Osteocyte (in vitro differentiated cells): ENCODE measurements at places on chromosomes 11 and 22. TPM values are rescaled to one million over a fixed set of nuclear protein-coding genes. Genes with fewer than 3 reads are reported as not detected.

The KRTAP5-9 gene
- total RNA-seq, result not detected in 2 replicates

The CYB5R2 gene
- total RNA-seq, result 5.7 and 7.9 TPM in 2 replicates

DNA sequence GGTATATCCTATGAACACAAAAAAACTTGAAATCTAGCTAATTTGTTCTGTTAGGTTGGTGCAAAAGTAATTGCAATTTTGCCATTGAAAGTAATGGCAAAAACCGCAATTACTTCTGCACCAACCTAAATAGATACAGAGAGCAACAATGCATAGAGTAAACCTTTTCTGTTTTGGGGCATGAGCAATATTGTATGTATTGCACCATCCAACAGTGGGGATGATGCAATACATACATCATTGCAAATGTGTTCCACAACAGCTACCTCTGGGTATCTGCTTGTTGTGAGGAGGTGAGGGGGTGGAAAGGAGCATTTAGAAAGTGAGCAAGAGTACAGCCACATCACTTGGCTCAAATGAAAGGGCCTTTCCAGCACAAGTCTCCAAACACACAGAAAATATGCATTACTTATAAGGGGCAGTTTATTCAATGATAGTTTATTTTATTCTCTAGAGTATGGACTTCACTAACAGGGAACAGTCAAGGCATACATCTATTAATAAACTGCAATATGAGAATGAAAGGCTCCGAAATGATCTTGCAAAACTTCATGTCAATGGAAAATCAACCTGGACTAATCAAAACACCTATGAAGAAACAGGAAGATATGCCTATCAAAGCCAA is 77.3 kb downstream of the DEUP1 start:
- no peak overlapping the region for H3K27ac ChIP-seq
- H3K4me3 ChIP-seq, result no peak overlapping the region
- no peaks in the 10 kb centered on the region for H3K36me3 ChIP-seq
- H3K4me1 ChIP-seq, result peaks cover 15% of the 10 kb centered on the region
- peaks cover 11% of the 10 kb centered on the region for H3K27me3 ChIP-seq
- DNase-seq, result no peak

DNA sequence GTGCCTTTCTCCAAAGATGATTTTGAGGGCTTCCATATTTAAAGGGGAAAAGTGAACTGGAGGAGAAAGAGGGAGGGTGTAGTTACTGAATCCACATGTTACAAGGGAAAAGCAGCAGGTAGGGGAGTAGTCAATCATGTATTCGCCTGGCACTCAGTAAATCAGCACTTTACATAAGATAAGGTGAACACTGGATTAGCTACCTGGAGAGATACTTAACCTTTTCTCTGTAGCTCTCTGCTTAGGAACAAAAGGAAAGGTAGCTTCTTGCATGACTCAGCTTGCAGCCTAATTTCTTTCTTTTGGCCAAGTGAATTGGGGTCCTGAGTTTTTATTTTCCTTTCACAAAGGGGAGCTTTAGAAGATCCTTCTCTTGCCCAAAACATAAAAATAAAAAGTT is 43.3 kb upstream of the PHF21B start:
- no peak for DNase-seq
- H3K4me1 ChIP-seq, result peaks cover 2% of the 10 kb centered on the region
- no peak overlapping the region for H3K4me3 ChIP-seq
- H3K27ac ChIP-seq, result no peak overlapping the region
- H3K36me3 ChIP-seq, result no peaks in the 10 kb centered on the region
- H3K27me3 ChIP-seq, result peaks cover 46% of the 10 kb centered on the region

- no peaks in the 10 kb centered on the region for H3K27me3 ChIP-seq
- H3K4me1 ChIP-seq, result no peaks in the 10 kb centered on the region
- H3K4me3 ChIP-seq, result no peak overlapping the region
- DNase-seq, result no peak
Observed at GRCh38 chr11:66768088-66768521, 39.1 kb upstream of the SPTBN2 start.

GRCh38 chr22:28942801-28943500 is 59.6 kb downstream of the ZNRF3 start:
- no peak overlapping the region for H3K4me3 ChIP-seq
- DNase-seq, result no peak
- peaks cover 11% of the 10 kb centered on the region for H3K36me3 ChIP-seq
- H3K27me3 ChIP-seq, result no peaks in the 10 kb centered on the region

The CCDC83 gene
- total RNA-seq, result not detected in 2 replicates

DNA sequence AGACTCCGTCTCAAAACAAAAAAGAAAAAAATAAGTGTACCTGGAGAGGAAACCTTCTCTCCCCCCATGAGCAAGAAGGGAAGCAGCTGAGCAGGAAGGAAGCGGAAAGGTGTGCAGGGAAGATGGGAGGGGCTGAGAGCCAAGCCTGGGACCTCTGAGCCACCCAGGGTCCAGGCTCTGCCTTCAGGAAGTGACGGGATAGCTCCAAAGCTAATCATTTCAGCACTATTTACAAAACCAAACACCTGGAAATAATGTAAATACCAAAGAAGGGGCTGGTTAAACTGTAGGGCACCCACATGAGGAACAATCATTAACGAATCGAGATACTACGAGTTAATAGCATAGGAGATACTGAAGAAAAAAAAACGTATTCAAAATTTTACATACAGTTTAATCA is 27.9 kb downstream of the ARRB1 start:
- DNase-seq, result no peak
- H3K27ac ChIP-seq, result no peak overlapping the region
- no peaks in the 10 kb centered on the region for H3K27me3 ChIP-seq
- no peak overlapping the region for H3K4me3 ChIP-seq
- H3K36me3 ChIP-seq, result no peaks in the 10 kb centered on the region
- H3K4me1 ChIP-seq, result peaks cover 39% of the 10 kb centered on the region

- H3K4me1 ChIP-seq, result peaks cover 49% of the 10 kb centered on the region
- peaks cover 33% of the 10 kb centered on the region for H3K36me3 ChIP-seq
- peak overlapping the region; percentile 62 for H3K27ac ChIP-seq
- no peaks in the 10 kb centered on the region for H3K27me3 ChIP-seq
Observed at GRCh38 chr11:57792870-57793269, 31.3 kb downstream of the CTNND1 start.

- H3K4me1 ChIP-seq, result peaks cover 13% of the 10 kb centered on the region
- no peak for DNase-seq
- H3K27ac ChIP-seq, result no peak overlapping the region
- H3K27me3 ChIP-seq, result no peaks in the 10 kb centered on the region
Observed at GRCh38 chr11:103906291-103906867, 130.1 kb upstream of the DDI1 start.

GRCh38 chr11:77183431-77183984 is 55.5 kb downstream of the MYO7A start:
- no peak overlapping the region for H3K27ac ChIP-seq
- no peaks in the 10 kb centered on the region for H3K4me1 ChIP-seq
- no peak overlapping the region for H3K4me3 ChIP-seq
- H3K27me3 ChIP-seq, result peaks cover 23% of the 10 kb centered on the region
- DNase-seq, result no peak
- H3K36me3 ChIP-seq, result no peaks in the 10 kb centered on the region

The OR51I1 gene
- total RNA-seq, result not detected in 2 replicates

DNA sequence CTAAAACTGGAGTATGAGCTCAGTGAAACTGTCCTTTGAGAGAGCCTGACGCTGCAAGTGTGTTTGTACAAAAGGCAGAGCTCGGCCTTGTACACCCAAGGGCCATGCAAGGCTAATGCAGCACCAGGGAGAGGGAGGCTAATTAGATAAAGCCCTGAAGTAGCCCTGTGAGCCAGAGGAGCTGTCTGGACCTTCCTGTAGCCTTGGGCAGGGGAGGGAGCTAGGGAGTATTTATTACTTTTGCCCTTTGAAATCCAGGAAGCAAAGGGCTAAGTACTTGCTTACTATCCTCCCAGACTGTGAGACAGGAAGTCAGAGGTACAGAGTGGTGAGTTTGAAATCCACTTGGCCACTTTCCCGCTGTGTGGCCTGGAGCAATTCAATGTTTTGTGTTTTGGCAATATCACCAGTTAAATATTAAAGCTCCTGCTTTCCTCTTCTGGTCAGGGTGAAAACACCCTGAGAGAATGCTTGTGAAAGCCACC is 10.2 kb upstream of the LDHA start:
- no peaks in the 10 kb centered on the region for H3K27me3 ChIP-seq
- DNase-seq, result peak; percentile 86
- H3K4me1 ChIP-seq, result peaks cover 60% of the 10 kb centered on the region
- H3K36me3 ChIP-seq, result no peaks in the 10 kb centered on the region
- peak overlapping the region; percentile 99 for H3K27ac ChIP-seq

DNA sequence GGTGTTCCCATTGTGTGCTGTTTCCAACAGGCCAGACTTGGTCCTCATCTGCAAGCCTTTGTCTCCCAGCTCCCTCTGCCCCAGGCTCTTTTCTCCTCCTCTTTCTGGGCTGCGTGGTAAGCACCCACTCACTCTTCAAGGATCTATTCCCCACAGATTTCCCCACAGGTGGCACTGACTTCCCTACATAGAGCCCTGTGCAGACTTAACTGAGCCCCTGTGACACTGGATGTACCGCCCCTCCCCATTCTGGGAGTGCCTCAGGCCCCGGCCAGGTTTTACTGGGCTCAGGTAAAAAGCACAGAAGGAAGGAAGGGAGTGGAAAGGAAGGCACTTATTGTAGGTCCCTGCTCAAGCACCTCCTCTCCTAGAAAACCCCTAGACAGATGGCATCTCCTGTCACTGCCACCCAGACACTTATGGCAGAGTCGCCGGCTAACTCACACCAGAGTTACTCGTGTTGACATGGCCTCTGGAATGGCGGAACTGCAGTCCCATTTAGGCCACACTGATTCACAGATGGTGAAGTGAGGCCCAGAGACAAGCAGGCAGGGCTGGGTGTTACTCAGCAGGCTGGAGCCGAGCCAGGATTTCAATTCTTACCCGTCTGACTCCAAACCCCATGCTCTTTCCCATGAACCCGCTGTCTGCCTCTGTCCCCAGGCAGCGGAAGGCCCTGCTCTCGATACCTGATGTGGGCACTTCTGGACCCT is 47.2 kb downstream of the LRRC32 start:
- DNase-seq, result no peak
- no peaks in the 10 kb centered on the region for H3K27me3 ChIP-seq
- no peak overlapping the region for H3K27ac ChIP-seq
- H3K36me3 ChIP-seq, result no peaks in the 10 kb centered on the region
- H3K4me3 ChIP-seq, result no peak overlapping the region
- H3K4me1 ChIP-seq, result peaks cover 9% of the 10 kb centered on the region

DNA sequence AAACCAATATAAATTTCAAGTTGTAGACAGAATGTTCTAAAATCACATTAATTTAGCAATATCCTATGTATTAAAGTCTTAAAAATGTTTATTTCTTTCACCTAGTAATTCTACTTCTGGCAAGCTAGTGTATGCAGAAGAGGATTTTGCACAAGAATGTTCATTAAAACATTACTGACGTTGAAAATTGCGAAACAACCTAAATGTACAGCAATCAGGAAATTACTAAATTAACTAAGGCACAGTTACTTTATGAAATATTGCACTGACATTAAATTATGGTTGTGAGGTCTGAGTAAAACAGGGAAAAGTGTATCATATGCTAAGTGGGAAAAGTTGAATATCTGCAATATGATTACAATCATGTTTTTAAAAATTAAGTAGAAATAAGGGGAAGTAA is 4.1 kb downstream of the SLC36A4 start:
- DNase-seq, result no peak
- no peak overlapping the region for H3K4me3 ChIP-seq
- H3K4me1 ChIP-seq, result peaks cover 4% of the 10 kb centered on the region

DNA sequence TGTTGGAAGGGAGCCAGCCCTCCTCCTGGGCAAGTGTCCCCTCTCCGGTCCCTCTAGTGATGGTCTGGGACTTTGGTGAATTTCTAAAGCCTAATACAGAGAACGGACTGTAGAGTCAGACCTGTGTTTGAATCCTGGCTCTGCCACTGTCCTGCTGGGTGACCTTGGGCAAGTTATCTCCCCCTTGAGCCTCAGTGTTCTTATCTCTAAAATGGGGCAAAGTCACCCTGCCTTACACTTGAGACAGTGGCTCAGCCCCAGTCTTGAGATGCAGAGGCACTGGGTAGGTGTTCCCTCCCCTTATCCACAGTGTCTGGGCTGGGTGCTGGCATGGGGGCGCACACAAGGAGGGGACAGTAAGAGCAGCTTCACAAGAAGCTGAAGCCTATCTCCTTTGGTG is 20.9 kb downstream of the DGAT2 start:
- H3K4me3 ChIP-seq, result no peak overlapping the region
- no peak for DNase-seq
- no peaks in the 10 kb centered on the region for H3K4me1 ChIP-seq
- no peaks in the 10 kb centered on the region for H3K27me3 ChIP-seq

The SAA2 gene
- not detected in 2 replicates for total RNA-seq

DNA sequence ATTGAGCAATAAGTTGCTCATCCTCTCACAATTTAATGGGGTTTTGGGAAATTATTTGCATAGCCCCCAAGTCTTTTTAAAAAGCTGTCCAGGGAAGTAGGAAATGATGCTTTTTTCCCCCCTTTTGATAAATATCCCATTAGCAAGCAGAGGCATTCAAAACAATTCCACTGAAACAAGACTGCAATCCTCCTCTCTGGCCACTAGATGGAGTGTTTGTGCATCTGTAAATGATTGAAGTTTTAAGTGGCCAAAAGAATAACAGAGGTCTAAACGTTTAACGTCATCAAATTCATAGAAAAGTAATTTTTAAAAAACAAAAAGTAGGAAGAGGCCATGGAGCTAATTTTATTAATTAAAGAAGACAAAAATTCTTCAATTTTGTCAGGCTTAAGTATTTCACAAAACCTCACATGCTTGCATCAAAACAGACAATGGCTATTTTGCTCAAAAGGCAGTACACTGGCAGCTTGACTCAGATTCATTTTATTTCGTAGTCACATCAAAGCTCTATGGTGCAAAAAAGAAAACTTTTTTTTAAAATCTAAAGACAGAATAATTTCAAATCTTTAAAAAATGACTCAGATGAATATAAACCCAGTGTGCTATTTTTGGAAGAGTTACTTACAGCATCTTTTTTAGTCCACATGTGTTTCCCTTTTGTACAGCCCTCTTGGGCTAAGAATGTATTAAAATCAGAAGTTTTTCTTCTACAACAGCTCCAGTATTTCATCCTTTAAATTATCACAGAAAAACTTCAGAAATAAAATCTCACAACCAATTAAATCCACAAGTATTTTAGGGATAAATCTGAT is 17.8 kb downstream of the CHORDC1 start:
- no peaks in the 10 kb centered on the region for H3K27me3 ChIP-seq
- DNase-seq, result no peak
- no peak overlapping the region for H3K4me3 ChIP-seq
- H3K27ac ChIP-seq, result peak overlapping the region; percentile 43

DNA sequence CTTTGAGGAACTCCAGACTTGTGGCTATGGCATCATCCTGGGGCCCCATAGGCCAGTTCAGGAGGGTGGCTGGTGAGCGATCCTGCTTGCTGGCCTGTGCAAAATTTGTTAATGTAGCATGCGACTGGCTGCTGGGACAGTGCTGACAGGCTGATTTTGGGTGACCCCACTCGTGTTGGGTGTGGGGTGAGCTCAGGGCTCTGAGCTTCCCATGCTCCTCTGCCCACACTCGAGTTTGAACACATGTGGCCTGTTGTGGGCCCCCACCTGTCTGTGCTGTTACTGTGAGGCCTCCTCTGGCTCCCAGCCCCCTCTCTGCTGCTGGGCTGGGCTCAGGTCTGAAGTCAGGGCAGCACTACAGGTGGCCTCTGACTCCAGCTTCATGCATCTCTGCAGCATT is 64.4 kb upstream of the MYEOV start:
- H3K36me3 ChIP-seq, result no peaks in the 10 kb centered on the region
- no peak overlapping the region for H3K27ac ChIP-seq
- peaks cover 30% of the 10 kb centered on the region for H3K27me3 ChIP-seq

The CRYBA4 gene
- total RNA-seq, result not detected in 2 replicates

GRCh38 chr11:34680918-34681586 is 60.2 kb downstream of the EHF start:
- H3K36me3 ChIP-seq, result no peaks in the 10 kb centered on the region
- H3K27me3 ChIP-seq, result peaks cover 8% of the 10 kb centered on the region
- no peak overlapping the region for H3K4me3 ChIP-seq
- peaks cover 3% of the 10 kb centered on the region for H3K4me1 ChIP-seq
- H3K27ac ChIP-seq, result no peak overlapping the region
- DNase-seq, result no peak

The HORMAD2 gene
- not detected in 2 replicates for total RNA-seq
